ENCODE measurements at places on chromosomes 4 and X. TPM values are rescaled to one million over a fixed set of nuclear protein-coding genes. Genes with fewer than 3 reads are reported as not detected.

DNA sequence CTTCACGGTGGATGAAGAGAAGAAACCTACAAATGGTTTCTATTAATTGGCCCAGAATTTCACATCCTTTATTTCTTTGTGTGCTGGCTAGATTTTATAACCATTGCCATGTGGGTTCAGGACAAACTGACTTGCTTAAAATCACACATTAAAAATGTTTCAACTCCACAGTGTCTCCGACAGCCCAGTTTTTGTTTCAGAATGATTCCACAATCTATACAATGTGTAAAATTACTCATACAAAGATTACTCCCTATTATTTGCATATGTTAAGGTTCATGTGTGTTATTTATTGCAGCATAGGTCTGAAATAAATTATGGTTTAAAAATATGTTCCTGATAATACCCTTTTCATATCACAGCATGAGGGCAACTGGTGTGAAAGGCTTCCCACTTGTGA lies 20.6 kb downstream of the DCHS2 start:
- DNase-seq = no peak

DNA sequence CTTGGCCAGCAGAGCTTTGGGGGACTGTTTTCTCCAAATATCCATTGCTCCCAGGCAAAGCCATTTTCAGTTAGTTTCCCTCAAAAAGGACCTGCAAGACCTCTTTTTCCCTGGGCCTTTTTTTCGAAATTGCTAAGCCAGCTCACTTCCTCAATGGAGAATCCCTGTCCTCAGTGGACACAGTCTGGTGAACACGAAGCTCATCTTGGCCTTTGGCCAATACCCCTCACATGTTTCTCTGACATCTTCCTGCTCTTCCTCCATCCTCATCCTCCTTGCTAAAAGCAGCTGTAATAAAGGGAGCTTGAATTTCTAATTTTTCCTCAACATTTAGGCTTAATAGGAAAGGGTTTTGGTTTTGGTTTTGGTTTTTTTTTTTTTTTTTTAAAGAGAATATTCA lies 17.6 kb upstream of the PRPS1 start:
- no peak for DNase-seq

Gene TEX13C
- not detected for total RNA-seq

DNA sequence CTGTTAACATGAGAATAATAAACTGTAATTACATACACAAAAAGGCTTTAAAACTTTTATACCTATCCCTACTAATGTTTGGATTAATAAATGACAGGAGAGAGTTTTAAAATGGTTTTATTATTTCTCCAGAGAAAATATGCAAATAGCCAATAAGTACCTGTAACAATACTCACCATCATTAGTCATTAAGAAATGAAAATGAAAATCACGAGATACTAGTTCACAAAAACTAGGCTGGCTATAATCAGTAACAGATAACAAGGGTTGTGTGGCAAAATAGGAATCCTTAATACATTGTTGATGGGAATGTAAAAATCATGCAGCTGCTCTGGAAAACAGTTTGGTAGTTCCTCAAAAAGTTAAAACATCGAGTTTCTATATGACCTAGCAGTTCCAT lies 25.2 kb upstream of the AP1AR start:
- DNase-seq = no peak

DNA sequence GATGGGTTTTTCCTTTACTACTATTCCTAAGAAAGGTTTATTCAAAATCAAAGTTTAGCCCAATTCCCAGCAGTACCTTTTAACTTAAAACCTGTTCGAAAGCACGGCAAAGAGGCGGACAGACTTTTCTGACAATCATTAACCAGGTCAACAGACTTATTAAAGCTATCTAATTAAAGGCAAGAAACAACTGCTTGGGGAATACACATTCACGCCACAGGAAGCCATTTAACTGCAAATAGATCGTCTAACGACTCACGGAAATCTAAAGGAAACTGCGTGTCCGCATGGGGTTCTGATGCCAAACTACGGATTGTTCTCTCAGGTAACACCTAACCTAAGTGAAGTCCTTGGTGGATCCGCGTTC lies 663 bp upstream of the USP53 start:
- DNase-seq = no peak

GRCh38 chr4:155339588-155339987 lies 37.2 kb downstream of the MAP9 start:
- DNase-seq = peak; percentile 10

- no peak for DNase-seq
These were observed 65.8 kb downstream of the TEC start for GRCh38 chr4:48203819-48204218.

Gene MND1
- 36.0 TPM for total RNA-seq

DNA sequence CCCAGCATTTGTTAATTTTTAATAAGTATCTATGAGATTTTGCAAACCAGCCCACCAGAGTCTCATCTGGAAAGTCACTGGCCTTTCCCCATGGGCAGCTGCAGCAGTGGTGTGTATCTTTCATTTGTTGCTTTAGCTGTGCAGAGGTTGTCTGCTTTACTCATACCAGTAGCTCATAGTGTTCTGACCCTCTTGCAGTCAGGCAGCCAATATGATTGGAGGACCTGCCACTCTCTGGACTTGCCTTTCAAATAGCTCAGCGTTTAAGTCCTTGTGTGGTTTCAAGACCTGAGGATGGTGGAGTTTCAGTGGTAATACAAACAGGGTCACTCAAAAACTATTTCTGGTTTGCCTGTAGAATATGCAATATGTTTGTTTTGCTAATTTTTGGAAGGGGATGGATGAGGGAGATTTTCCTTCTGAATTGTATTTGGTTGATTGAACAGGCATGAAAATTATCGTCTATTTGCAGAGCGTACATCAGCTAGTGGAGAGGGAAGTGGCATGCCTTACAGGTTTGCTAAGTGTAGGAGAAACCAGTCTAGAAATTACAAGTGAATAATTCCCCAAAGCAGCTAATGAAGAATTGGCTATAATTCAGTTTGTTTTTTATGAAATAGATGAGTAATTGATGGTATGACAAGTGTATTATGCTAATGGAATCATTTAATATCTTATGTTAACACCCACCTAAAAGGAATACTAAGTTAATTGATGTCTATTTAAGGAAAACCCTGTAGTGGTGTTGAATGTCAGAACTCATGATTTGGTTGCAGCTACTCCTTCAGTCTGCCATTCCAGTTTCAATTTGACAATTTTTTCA lies 8.9 kb downstream of the POLA1 start:
- no peak for DNase-seq

DNA sequence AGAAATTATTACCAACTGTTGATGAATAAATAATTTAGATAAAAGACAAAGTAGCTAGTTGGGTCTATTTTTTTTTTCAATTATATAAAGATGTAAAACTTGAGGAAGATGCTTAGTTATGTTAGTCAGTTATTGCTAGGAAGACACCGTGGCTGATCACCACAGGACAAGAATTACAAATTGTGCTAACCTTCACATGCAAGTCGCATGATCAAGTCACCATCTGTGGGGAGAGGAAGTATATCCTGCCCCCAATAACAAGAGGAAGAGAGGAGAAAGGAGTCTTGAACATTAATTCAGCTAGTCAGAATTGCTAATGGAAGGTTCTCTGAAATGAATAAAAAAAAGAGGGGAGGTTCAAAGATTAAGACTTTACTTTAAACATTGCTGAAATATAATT lies 52.3 kb downstream of the CPEB2 start:
- DNase-seq = no peak

Gene PNMA3
- total RNA-seq = not detected

DNA sequence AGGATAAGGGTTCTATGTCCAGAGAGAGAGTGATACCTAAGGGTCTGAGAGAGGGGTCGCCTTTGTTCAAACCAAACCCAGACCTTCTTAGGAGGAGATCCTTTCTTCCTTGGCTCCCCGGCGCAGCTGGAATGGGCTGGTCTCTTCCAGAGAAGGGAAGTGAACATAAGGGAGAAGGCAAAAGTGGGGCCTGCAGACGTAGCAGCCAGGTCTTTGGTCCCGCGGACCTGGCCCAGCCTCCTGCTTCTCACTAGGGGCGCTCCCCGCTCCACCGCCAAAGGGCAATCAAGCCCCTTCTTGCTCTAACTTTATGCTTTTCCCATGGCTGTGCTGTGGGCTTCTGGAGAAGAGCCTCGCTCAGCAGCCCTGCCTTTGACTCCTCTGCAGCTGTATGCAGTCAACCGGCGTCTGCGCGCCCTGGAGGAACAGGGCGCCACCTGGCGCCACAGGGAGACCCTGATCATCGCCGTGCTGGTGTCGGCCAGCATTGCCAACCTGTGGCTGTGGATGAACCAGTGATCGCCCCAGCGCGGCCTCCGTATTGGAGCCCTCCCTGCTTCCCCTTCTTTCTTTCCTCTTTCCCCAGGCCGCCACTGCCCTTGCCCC lies 6.5 kb downstream of the FATE1 start:
- no peak for DNase-seq

DNA sequence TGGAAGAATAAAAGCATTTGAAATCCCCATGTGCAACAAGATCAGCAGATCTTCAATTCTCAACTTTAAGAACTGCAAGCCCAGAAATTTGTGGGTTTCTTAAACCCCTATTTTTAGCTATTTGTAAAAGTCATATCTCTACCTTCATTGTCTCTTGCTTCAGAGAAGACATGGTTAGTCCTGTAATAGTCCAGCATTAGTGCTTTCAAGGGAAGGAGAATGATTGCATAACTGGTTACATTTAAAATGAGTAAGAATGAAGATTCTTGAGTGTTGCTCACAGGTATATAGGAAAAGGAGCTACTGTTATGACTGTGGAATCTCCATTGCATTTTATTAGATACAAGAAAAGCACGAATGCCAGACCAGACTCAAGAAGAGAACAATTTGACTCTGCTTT lies 84.0 kb downstream of the CCSER1 start:
- no peak for DNase-seq

Gene GPR34
- total RNA-seq = not detected

DNA sequence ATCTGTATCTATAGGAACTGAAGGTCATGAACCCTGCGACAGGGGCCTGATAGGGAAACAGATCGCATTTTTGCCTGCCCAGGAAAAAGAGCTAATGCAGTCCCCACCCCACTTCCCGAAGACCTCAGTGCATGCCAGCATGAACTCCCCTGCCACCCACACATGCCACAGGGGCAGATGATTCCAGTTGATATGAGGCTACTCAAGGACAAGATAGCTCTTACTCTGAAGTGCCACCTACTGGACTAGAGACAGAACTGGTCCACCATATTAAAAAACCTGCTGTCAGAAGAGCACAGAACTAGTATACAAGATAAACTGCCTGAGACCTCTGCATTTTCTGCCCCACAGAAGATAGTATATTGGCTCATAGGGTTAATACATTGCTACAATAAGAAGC lies 68.0 kb downstream of the YIPF7 start:
- no peak for DNase-seq

DNA sequence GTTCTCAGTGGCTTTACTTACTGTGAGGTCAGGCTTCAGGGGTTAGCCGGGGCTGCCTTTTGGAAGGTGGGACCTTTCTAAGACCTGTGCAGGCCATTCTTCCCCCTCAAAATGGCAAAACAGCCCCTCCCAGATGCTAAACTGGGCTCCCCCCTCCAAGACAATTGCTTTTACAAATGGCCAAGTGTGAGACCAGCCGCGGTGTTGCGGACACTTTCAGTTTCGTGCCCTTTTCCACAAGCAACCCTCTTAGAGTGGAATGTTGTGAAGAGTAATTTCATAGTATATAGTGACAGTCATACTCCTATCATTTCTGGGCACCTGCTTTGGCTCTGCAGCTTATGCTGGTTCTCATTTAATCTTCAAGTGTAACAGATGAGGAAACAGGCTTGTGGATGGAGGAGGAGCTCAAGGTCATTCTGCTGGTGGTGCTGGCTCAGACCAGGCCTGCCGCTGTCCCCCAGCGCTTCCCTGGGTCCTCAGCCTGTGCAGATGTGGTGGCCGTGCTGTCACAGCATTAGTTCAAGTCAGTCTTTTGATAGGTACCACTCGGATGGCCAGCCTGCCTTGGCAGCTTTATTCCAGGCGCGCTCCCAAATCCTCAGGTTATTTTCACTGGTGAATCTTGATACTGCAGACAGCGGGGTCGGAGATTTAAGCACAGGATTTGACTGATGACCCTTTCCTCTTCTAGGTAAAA lies 55.0 kb upstream of the TADA2B start:
- DNase-seq = no peak

DNA sequence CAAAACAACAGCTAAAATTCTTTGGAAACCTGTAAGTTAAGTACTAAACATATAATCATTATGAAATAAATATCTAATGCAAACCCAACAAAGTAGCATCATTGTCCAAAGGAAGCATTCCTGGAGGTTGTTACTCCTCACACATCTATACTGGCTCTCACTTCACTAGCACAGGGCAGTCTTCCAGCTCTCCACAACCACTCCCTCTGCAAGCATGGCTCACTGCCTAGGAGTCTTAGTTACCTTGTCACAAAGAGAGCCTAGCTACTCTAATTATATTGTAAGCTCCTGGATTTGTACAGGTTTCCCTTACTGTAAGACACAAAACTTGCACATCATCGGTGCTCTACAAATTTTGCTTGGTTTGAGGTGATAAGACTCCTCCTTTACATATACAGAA lies 76.1 kb downstream of the AMMECR1 start:
- no peak for DNase-seq

Gene MID1
- total RNA-seq = 16.6 TPM

GRCh38 chr4:60981534-60981933 lies 218.6 kb upstream of the ADGRL3 start:
- DNase-seq = no peak

Gene TLR10
- total RNA-seq = not detected

DNA sequence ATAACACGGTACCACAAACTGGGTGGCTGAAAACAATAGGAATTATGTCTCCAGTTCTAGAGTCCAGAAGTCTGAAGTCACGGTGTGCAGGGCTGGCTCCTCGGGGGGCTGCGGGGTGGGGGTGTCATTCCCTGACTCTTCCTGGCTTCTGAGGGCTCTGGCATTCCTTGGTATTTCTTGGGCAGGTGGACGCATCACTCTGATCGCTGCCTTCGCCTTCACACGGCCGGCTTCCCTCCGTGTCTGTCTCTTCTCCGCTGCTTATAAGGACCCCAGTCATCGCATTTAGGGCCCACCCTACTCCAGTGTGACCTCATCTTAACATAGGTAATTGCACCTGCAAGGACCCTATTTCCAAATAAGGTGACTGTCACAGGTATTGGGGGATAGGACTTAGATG lies 134.6 kb downstream of the CPZ start:
- DNase-seq = no peak

Measured in RPMI7951 (cell line).